ENCODE measurements at places on chromosomes 2 and 18.

GRCh38 chr18:49560624-49561288 is 1.1 kb upstream of the LIPG start:
- no peak for DNase-seq

- no peak for DNase-seq
These were observed 458.6 kb upstream of the CDH2 start for GRCh38 chr18:28635530-28635929.

- DNase-seq: no peak
These were observed 6.2 kb downstream of the INSIG2 start for GRCh38 chr2:118094503-118094902.

DNA sequence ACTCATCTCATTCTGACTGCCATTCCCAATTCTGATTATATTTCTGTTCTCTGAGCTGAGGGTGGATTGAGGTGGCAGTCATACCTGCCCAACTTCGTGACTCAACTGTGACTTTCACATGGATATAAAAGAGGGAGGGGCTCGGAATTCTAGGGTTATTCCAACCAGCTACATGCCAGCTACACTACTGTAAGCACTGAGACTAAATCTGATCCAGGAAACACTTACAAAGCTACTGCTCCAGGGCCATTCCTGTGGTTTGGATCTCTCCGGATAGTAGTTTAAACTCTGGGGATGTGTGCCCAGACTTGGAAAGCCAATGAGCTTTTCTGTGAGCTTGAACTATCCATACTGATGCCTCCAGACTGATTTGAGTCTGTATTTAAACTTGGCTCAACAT is 7.9 kb downstream of the MAP2 start:
- DNase-seq: no peak

GRCh38 chr2:170391697-170392096 is 213.8 kb downstream of the MYO3B start:
- DNase-seq: no peak

DNA sequence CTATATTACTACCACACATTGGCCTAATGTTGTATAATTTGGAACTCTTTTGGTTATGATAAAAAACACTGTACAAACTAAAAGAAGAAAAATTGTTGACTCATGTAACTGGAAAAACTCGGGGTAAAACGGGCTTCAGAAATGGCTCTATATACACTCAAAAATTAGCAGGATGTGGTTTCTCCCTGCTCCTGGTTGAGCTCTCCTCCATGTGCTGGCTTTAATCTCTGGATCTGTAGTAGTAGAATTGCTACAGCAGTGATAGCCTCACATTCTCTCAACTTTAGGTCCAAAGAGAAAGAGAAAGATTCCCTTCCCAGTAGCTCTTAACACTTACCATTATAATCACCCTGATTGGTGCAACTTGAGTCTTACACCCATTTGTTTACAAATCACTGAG is 274.9 kb upstream of the GALNT5 start:
- DNase-seq: no peak

DNA sequence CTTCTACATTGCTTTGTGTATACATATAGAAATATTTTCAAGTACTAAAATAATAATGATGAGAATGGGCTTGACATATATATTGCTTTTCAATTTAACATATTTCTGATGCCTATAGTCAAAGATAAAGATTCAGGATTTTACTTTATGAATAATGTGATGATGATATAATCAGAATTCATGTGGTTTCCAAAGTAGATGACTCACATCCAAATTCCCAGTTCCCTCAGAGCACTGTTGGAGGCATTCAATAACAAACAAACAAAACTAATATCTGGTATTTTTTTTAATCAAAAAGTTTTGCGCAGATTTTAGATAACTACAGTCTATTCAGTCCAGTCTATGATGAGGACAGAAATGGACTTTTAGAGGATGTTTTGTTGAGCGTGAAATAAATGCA is 2094.5 kb upstream of the CELF4 start:
- no peak for DNase-seq
